Effector memory CD4-positive, alpha-beta T cell (primary cell): ENCODE measurements at places on chromosomes 5 and 9.

DNA sequence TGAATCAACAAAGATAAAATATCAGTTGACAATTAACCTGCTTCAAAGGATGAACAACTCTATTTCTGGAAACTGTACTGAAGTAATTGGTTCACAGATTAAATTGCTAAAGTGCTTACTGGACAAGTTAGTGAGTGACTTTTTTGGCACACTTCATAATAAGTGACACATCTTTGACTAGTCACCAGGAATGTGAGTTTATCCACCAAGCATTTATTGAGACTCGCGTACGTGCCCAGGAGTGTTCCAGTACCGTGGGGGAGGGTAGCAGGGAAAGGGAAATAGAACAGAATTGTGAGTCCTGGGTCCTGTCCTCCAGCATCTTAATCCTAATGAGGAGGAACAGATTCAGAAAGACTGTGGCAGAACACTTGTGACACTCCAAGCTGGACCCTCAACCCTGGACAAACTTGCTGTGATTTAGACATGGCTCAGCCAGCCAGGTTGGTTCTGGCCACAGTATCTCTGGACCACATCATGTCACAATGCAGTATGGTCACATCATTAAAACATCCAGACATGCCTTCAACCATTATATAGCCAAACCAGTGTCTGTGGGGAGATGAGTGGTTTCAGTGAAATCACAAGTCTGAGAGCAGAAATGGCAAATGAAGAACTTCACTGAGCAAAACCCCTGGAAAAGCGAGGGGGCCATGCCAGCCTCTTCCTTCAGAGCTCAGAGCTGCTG is 623.1 kb downstream of the BNC2 start:
- DNase-seq, result no peak

DNA sequence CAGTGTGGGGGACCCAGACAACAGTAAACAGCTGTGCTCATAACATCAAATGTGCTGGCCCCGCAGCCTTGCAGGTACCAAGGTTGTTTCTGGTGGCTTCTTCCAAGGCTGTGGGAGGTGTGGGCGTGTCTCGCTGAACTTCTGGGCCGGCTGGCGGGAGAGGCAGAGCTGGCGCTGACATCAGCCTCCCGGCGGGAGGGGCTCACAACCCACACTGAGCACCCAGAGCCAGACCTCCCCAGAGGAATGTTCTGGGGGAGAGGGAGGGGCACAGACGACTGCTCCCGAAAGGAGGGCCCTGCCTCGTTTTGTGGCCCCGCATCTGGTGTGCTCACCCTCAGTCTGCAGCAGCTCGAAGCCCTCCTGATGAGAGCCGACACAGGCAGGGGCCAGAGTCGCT is 6.9 kb upstream of the SLC12A7 start:
- DNase-seq, result no peak

GRCh38 chr5:159894149-159894720 is 22.0 kb upstream of the ADRA1B start:
- DNase-seq, result no peak

DNA sequence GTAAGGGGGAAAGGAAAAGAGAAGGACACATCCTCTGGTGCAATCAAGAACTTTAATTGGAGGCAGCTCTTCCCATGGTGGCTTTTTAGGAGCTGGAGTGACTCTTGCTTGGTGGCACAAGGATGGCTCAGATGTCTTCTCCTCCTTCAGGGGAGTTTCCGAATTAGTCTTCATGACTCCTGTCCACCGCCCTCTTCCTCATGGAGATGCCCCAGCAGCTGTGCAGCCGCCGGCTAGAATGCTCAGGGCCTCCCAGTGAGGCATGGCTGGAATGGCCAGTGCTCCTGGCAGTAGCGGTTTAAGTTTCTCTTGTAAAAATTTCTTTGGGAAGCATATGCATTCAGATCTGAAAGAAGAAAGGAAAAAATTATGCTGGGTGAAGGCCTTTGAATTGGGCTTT is 8.8 kb upstream of the TEX53 start:
- DNase-seq, result no peak

DNA sequence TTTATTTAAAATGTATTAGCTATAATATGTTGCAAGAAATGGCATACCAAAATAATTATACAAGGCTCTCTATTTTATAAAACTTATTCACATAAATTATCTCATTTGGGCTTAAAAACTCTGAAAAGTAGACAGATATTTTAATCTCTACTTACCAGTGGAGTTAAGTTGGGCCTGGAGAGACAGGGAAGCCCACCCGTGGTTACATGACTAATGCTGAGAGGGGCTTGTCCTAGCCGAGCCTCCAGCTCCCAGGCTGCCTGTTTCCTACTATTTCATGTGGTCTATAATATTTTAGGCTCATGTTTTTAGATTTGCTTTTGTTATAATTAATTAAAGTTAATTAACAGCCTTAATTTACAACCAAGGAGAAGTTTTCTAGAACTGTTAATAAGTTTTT is 20.9 kb upstream of the ASPN start:
- no peak for DNase-seq

- DNase-seq, result no peak
These were observed 49.3 kb downstream of the DUSP1 start for GRCh38 chr5:172721455-172722326.

DNA sequence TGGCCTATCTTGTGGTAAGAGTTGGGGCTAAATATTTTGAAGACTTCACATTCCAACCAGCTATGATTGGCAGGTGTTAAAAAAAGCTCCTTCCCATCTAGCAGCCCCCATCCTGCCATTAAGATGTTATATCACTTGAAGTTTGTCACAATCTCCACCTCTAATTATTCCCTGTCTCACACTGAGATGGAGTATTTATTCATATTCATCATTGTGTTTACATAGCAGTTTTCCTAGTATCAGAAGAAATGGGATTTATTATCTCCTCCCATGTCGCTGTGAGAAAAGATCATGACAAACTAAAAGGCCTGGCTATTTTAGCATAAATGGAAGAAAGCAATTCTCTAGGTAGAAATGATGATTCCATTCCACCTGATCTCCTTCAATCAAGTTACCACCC is 653.6 kb downstream of the GABRG2 start:
- no peak for DNase-seq

DNA sequence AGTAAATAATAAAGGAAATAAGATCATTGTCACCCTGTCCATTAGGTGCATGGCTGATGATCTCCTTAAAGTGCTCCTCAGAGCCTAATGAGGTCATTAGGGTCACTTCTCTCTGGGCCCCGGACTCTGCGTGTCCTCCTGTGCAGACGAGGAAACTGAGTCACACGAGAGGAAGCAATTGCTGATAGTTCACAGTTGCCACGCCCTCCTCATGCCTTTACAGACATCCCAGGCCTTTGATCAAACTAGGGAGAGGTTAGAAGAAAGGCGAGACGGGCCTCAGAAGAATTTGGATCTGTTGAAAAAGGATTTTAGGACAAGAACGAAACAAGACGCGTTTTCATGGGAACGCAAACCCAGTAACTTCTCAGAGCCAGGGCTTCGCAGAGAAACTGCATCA is 32.0 kb upstream of the MSX2 start:
- no peak for DNase-seq

- DNase-seq, result no peak
These were observed 256.2 kb downstream of the ARRDC3 start for GRCh38 chr5:91126888-91127287.

DNA sequence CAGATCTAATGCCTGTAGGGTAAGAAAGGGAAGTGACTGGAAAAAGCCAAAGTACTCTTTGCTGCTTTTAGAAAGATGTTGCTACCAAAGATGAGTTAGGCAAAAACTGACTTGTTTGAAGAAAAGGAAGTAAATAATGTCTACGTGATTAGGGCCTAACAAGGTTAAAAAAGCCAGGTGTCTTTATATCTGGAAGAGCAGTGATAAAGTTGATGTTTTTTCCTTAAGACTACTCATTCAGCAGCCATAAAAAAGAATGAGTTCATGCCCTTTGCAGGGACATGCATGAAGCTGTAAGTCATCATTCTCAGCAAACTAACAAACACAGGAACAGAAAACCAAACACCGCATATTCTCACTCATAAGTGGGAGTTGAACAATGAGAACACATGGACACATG is 13.5 kb upstream of the AMACR start:
- no peak for DNase-seq

DNA sequence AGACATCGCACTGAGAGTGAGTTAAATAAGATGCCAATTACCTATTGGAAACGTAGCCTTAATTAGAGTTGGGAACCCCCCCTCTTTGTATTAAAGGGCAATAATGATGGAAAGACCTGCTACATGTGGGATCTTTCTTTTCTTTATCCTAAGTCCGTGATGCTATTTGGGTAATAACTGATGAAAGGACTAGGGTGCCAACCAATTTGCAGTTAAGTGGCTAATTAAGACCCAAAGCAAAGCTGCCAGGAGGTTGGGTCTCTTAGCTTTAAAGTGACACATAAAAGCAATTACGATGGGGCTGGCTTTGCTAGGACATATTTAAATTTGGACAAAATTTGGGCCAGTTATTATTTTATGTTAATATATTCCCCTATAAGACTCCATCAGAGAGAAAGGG is 728.8 kb downstream of the NR2F1-AS1 start:
- no peak for DNase-seq

DNA sequence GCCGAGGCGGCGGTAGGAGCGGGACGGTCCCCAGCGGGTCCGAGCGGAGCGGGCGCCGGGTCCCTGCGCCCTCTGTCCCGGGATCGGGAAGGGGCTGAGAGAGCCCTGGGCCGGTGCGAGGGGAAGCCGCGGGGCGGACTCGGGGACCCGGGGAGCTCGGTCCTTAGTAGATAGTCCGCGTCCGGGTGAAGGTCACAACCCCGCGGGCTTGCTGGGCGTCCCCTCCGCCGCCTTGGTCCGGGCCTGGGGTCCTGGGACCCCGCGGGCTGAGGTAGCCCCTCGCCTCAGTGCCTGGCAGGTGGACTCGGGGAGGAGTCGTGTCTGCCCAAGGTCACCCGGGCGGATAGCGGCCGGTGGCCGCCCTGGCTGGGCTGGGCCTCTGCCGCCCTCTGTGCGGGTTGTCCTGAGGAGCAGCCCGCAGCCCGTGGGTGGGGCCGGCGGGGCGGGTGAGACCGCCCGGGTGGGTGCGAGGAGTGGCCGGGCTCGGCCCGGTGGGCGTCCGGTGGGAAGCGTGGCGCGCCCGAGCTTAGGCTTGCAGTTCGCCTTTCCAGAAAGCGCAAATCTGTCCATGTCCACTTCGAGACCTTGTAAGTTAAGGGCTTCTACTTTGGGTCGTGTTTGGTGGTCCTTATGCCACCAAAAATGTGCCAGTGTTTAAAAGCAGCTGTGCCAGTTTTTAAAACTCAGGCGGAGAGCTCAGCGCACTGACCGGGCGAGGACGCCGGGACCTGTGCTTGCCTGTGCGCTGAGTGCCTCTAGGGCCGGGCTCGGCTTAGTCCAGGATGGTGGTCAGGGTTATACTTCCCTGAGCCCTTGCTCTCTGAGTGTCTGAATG is 554 bp downstream of the SDHA start:
- DNase-seq, result no peak

- no peak for DNase-seq
These were observed 51.9 kb downstream of the IPPK start for GRCh38 chr9:92617951-92618510.

- no peak for DNase-seq
These were observed 297.7 kb downstream of the MSX2 start for GRCh38 chr5:175021841-175022625.

DNA sequence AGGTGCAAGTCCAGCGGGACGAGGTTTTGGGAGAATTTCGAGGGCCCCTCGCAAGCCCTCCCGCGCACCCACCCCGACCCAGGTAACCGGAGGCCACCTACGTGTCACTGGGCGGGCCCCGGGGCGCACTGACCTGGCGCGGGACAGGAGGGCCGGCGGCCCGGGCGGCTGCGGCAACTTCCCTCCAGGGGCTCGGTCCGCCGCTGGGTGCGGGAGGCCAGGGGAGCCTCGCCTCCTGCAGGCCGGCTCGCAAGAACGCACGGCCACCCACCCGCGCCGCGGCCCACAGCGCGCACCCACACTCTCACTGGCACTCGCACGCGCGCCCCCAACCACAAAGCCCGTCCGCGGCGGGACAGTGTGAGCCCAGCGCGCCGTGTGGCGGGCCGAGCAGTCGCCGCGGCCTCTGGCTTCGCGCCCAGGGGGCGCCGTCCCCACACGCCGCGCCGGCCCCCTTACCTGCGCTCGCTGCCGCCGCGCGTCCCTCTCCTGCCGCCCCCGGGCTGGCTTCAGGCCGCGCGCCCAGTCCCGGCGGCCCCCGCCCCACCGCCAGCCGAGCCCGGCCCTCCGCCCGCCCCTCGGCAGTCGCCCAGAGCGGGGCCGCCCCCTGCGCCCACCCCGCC is 451 bp downstream of the LPAR1 start:
- DNase-seq, result no peak

GRCh38 chr9:123756484-123757106 is 173.3 kb downstream of the DENND1A start:
- no peak for DNase-seq

DNA sequence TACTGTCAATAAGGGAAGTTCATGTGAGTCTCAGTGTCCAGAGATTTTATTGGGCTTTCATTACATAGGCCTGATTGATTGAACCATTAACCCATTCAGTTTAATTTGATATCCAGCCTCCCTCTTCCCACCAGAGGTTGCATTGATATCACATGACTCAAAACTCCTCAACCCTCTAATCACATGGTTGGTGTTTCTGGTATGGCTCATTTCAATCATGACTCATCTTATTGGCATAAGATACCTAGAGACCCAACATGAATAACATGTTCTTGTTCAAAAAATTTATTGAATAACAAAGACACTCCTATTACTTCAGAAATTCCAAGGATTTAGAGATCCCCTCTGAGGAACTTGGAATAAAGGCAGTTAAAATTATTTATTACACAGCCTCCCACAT is 982.2 kb downstream of the TLE1 start:
- DNase-seq, result no peak

- no peak for DNase-seq
These were observed 1752.9 kb downstream of the MAT2B start for GRCh38 chr5:165258197-165258771.

DNA sequence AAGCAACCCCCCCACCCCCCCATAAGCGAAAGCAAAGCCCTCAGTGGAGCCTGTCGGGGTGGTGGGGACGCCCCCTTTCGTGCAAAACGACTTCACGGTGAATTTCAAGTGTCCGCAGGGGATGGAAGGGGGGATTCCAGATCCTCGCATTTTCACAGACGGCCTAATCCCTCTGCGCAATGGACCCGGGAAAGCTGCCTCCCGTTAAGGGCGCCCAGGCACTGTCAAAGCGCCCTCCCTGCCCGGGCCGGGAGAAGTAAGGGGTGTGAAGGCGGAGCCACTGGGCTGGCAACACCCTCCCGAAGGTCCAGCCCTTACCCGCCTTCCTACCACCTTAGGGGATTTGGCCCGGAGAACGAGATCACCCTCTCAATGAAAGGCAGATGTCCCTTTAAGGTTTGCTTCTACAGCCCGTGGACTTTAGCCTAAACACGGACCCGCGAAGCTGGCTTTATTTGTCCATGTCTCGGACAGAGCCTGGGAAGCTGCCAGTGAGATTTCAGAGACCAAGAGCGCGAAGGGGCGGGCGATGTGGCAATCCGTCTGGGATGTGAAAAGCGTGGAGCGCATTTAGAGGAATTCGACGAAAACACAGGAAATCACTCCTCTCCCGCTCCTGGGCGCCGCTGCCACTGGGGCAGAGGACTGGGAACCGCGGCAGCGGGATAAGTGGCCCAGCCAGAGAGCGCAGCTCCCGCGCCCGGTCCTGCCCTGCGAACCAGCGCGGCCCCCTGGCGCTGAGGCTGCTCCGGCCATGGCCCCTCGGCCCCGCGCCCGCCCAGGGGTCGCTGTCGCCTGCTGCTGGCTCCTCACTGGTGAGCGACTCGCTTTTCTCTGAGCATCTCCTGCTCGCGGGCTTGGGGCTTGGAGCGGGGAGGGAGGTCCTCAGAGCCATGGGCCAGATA is at the start of the genes ITGA1 and PELO:
ITGA1 (plus strand) TSS at position 317 of the 905 bp plus-strand sequence; CDS start at position 755, 438 bp downstream.
PELO (plus strand) TSS at position 317 of the 905 bp plus-strand sequence. CDS start 12,479 bp downstream, outside the sequence.
- peak; percentile 12 for DNase-seq
